NCI-H187 treated with DMSO at 0.1 percent for 48 hours (cell line): ENCODE measurements at places on chromosomes 7 and 10.

DNA sequence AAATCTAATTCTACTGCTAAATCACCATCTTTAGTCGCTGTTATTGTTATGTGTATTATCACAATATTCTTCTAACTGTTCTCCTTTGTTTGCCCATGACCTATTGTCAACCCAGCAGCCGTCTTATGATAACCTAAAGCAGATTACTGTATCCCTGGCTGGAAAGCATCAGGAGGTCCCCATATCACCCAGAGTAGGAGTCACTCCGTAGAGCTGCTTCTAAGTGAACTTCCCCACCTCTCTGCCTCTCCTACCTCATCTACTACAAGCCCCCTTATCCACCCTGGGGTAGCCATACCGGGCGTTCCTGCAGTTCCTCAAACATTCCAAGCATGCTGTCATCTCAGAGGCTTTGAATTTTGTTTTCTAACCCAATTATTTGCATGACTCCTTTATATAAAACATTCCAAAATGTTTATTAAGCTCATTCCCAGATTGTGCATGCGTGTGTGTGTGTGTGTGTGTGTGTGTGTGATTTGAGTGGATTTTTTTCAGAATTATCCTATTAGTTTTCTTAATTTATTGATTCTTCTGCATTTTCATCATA, 39.7 kb downstream of the POU6F2 start:
- no peak for DNase-seq

DNA sequence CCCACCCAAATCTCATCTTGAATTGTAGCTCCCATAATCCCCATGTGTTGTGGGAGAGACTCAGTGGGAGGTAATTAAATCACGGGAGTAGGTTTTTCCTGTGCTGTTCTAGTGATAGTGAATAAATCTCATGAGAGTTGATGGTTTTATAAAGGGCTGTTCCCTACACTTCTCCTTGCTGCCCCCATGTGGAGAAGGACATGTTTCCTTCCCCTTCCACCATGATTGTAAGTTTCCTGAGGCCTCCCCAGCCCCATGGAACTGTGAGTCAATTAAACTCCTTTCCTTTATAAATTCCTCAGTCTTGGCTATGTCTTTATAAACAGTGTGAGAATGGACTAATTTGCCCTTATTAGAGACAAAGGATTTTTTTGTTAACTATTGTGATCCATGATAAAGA, 48.5 kb upstream of the MKX start:
- DNase-seq: no peak

GRCh38 chr10:110324805-110325280, 20.1 kb upstream of the SMNDC1 start:
- no peak for DNase-seq

DNA sequence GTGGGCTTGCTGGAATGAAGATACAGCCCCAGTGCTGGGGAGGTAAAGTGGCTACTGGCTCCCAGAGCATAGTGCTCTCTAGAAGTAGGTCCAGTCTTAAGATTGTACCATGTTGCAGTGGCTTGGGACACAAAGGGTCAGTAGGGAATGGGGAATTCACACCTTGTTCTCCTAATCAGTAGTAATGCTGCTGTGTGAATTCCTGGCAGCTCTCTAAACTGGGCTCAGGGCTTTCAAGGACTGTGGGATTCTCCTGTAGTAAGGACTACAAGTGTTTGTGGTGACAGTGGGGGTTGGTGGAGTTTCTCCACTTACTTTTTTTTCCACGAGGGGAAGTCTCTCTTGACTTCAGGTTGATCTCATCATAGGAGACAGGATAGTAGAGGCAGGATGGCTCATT, 226.2 kb upstream of the TEX47 start:
- no peak for DNase-seq

DNA sequence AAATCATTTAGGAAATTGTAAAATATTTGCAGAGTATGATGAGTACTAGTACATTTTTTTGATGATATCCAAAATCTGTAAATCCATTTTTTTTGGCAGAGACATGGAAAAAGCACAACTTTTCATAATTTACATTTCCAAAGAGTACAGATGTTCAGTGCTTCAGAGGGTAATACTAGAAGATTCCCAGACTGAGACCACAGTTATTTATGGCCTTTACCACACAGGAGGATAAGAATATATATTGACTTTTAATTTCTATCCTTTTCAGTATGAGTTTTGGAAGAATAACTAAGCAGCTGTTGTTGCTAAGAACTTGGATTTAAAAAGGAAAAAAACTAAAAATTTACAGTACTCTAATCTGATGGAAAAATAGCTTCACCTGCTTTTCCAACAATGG, 61.9 kb downstream of the HGF start:
- no peak for DNase-seq

DNA sequence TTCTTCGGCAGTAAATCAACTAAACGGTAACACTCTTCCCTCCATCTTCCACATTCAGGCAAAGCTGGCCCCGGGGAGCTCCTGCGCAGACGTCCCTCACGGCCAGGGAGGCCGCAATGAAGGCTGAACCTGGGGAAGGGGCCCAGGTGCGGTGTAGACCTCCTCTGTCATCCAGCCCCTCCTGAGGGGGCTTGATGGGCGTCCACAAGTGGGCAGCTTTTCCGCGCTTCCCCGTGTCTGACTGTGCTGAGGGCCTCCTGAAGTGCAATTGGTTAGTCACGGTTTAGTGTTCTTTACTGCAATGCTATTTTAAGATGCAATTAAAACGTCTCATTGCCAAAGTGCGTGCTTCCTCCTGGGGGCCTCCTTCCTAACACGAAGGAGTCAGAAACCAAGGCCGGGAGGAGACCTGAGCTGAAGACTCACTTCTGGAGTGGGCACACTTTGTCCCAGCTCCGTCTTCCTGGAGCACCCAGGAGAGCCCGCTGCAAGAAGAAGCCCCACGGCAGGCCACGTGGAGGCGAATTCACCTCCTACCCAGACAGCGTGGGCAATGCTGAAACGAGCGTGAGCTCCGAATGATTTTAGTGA, 173.3 kb downstream of the ELFN1 start:
- DNase-seq: no peak

GRCh38 chr7:45698303-45699014, 124.3 kb downstream of the ADCY1 start:
- DNase-seq: no peak

GRCh38 chr10:43078986-43079273, 2.1 kb downstream of the RET start:
- no peak for DNase-seq

DNA sequence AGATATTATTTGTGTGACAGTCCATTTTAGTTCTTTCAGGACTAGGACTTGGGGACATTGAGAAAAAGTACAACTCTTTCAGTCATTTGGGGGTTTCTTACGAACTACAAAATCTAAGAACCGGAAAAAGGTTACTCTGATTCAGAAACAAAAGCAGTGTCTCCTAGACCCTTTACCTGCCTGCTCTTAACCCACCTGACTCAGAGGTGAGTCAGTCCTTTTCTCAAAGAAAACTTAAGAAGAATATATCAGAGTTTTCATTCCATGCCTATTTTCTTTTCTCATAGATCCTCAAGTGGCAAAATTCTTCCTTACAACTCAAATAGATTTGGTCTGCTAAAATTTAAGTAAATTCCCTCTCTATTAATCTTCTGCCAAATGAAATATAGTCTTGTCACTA, 114.9 kb upstream of the PTN start:
- no peak for DNase-seq

DNA sequence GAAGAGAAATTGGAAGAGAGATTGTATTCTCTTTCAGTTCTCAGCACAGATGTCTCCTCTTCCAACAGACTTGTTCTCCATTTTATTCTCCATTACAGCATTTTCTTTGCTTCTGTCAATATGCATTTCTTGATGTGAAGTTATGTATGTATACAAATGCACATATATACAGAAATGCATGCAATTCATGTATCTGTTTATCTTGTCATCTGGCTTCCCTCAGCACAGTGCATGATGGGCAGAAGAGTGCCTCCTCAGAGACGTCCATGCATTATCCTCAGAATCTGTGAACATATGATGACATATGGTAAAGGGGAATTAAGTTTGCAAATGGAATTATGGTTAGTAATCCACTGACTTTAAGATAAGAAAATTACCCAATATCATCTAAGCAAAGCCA, 106.7 kb upstream of the VWC2 start:
- DNase-seq: no peak

DNA sequence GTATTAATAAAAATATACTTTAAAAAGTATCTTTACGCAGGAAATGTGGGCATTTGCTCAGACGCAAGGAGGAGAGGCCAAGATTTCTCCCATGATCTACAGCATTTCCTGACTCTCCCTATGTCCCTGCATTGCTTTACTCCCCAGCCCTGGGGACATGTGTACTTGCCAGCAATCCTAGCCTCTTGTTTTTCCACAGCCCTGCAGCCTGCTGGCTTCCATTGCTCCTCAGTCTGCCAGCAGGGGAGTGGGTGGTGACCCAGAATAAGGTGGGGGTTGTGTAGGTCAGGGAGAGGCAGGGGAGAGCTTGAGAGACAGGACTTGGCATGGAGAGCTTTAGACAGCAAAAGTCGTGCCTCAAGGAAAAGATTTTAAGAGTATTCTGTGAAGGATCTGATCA, 307.7 kb downstream of the CDK14 start:
- DNase-seq: no peak

DNA sequence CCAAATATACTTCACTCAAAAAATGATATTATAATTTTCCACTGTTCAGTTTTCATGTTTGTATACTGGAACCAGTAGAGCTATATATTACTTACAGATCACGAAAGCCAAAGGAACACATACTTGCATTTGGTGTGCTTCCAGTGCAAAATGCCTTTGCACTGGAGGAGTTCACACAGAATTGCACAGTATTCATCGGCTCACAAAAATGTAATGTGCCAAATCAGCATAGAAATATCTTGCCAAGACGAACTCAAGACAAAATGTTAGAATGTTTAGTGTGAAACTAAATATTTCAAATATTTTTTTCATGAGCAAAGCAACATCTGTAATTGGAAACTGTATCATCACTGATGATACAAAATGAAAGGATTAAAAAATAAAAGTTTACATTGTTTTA, 646.2 kb upstream of the SEMA3D start:
- DNase-seq: no peak

- no peak for DNase-seq
Observed at GRCh38 chr10:110803830-110804338, 67.8 kb upstream of the PDCD4 start.

GRCh38 chr7:17368856-17369524, 70.5 kb downstream of the AHR start:
- no peak for DNase-seq

GRCh38 chr7:134126146-134126545, 994 bp upstream of the LRGUK start:
- no peak for DNase-seq

DNA sequence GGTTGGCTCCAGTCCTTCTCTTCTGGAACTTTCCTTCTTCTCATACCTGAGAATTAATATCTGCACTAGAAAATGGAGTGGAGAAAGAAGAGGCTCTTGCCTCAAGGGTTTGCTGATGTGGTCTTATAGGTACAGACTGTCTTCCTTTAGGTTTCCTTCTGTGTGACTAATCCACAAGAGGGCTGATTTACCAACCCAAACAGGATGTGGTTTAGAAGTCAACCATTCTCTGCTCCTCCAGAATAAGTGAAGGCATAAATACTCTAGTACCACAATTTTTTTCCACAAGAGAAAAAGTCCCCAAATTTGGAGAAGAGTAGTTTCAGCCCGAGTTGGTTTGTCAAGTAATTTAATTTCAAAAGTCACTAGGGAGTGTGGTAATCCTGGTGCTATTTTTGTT, 85.8 kb downstream of the NRP1 start:
- no peak for DNase-seq

DNA sequence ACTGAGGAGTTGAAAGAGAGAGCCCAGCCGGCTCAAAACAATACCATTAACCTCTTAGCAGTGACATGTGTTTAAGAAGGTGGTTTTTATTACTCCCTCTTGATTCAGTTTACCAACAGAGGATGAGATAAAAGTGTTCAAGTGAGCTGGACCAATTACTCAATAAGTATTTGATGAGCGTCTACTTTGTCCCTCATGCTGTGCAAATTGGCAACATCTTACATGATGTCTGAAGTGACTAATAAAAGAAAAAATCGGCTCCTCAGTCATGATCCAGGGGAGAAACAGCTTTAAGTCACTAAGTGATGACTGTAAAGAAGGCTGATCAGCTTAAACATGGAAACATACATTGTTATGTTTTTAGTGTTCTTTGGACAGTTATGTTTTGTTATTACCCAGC, 7.8 kb downstream of the WNT16 start:
- no peak for DNase-seq

DNA sequence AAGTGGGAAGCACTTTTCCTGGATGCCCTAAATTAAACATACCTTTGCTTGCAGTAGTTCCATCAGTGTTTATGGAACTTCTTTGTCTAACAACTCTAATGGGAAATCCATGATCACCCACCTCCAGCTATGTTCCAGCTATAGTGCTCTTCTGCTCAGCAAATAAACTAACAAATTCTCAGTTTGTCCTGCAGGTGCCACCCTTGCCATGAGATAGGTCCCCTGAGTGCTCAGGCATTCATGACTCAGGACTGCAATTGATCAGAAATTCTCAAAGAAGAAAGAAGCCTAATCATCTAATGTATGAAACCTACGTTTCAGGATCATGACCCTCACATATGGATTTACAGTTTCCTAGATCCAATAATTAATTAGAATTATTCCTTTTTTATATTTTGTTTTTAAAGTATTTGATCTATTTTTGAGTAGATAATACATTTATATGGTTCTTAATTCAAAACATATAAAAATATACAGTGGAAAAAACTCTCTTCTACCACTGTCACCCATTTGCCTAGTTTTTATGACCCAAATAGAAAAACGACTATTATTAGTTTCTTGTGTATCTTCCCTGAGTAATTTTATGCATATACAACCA, 48.7 kb upstream of the DYNC1I1 start:
- DNase-seq: no peak

GRCh38 chr10:79208251-79208983, 138.9 kb upstream of the PPIF start:
- no peak for DNase-seq

DNA sequence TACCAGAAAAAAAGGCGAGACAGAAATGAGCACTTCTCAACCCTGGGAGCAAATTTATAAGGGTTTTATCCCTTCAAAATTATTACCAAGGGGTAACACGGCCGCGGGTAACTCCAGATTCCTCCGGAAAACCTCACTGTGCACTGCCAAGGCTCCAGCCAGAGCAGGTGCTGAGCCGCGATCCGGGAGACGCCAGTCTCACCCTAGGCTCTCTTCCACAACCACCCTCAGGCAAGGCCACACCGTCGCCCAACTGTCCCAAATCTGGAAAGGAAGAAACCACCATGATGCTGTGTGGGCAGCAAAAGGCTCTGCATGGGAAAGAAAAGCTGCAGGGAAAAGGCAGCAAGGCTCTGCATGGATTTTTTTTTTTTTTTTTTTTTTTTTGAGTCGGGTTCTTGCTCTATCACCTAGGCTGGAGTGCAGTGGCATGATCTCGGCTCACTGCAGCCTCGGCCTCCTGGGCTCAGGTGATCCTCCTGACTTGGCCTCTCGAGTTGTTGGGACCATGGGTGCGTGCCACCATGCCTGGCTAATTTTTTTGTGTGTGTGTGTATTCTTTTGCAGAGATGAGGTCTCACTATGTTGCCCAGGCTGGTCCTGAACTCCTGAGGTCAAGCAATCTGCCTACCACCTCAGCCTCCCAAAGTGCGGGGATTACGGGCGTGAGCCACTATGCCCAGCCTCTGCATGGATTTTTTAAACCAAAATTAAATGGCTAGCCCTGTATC, 39.0 kb downstream of the MAD1L1 start:
- DNase-seq: no peak

GRCh38 chr7:139557857-139558581, 34.5 kb downstream of the CLEC2L start:
- no peak for DNase-seq

GRCh38 chr10:113511419-113511818, 41.4 kb upstream of the HABP2 start:
- no peak for DNase-seq

- no peak for DNase-seq
Observed at GRCh38 chr10:131700032-131700431, 200.8 kb upstream of the PPP2R2D start.
